ENCODE measurements at places on chromosomes 1 and 21.
A peak's percentile ranks its signal among the peaks of the same experiment; 100 is the strongest.

- DNase-seq: no peak
Measured at GRCh38 chr1:212774584-212774983, 17.0 kb downstream of the NSL1 start.

DNA sequence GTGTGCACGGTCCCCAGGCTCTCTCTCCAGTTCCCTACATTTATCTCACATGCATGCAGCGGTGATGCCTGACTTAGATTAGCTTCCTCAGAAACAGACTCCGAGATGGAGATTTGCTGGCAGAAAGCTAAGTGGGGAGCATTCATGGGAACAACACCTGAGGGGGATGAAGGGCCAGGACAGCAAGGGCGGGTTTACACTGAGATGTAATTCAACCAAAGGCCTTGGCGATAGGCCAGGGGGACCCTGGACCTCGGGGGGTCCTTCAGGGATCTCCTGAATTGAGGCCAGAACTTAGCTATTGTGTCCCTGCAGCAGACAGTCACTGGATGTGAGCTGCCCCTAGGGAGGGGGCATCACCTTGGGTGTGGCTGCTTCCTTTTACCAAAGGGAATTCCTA lies 246.1 kb upstream of the CSF3R start:
- DNase-seq: no peak

- DNase-seq: no peak
Measured at GRCh38 chr1:9413071-9413876, 120.6 kb downstream of the SPSB1 start.

DNA sequence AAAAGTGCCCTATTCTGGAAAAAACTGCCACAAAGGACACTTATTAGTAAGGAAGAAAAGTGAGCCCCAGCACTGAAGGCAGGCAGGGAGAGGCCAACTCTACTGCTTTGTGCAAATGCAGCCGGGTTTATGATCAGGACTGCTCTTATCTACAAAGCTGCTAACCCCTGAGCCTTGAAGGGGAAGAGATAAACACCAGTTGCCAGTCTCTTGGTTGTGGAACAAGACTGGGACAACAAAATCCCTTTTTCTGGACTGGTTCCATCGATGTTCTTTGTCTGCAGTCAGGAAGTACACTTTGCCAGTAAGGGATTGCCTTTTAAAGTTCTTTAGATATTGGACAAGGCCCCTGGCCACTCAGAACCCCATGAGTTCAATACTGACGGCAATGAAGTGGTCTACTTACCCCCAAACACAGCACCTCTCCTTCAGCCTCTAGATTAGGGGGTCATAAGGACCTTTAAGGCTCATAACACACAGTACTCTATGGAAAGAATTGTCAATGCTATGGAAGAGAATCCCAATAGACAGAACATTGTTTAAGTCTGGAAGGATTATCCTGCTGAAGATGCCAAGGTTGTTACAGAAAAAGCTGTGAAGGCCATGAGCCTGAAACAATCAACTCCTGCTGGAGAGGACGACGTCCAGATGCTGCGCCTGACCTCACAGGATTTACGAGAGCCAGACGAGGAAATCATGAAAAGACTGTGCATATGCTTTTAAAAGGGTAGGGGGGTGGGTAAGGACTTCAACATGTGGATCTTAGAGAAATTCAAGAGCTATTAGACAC lies 43.6 kb downstream of the GNB1 start:
- peak; percentile 24 for DNase-seq

GRCh38 chr1:156641761-156642264 lies at the start of gene BCAN:
Gene BCAN (plus strand): TSS chr1:156642117. CDS start chr1:156646055, 3,938 bp downstream.
- peak; percentile 78 for DNase-seq

GRCh38 chr1:204923201-204923600 lies 52.5 kb downstream of the NFASC start:
- no peak for DNase-seq

- DNase-seq: no peak
Measured at GRCh38 chr1:186418503-186418902, 42.4 kb downstream of the PDC start.

GRCh38 chr1:41656825-41657500 lies 172.5 kb upstream of the EDN2 start:
- no peak for DNase-seq

- peak; percentile 12 for DNase-seq
Measured at GRCh38 chr1:6554907-6555778, at the start of gene TAS1R1. Gene TAS1R1 (plus strand): TSS chr1:6555307. CDS start chr1:6555374, 67 bp downstream.

DNA sequence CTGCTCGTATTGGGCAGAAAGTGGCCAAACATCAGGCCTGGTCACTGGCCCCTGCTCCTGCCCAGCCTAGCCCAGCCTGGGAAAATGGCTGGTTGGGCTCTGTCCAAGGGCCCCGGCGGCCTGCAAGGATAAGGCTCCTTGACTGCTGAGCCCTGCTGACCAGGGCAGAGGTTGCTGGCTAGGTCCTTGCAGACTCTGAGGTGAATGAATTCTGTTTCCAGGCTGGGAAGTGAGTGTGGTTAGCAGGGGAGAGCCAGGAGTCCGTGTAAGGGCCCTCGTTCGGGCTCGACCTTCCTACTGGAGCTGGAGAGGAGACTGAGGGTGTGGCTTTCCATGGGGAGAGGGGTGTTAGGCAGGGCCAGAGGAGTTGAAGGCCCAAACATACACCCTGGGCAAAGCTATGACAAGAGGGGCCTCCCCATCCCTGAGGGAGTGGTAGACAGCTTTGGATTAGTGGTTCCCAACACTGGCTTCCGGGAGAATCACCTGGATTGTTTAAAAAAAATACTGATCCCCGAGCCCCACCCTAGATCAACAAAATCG lies 20.6 kb downstream of the CSF1 start:
- peak; percentile 69 for DNase-seq

DNA sequence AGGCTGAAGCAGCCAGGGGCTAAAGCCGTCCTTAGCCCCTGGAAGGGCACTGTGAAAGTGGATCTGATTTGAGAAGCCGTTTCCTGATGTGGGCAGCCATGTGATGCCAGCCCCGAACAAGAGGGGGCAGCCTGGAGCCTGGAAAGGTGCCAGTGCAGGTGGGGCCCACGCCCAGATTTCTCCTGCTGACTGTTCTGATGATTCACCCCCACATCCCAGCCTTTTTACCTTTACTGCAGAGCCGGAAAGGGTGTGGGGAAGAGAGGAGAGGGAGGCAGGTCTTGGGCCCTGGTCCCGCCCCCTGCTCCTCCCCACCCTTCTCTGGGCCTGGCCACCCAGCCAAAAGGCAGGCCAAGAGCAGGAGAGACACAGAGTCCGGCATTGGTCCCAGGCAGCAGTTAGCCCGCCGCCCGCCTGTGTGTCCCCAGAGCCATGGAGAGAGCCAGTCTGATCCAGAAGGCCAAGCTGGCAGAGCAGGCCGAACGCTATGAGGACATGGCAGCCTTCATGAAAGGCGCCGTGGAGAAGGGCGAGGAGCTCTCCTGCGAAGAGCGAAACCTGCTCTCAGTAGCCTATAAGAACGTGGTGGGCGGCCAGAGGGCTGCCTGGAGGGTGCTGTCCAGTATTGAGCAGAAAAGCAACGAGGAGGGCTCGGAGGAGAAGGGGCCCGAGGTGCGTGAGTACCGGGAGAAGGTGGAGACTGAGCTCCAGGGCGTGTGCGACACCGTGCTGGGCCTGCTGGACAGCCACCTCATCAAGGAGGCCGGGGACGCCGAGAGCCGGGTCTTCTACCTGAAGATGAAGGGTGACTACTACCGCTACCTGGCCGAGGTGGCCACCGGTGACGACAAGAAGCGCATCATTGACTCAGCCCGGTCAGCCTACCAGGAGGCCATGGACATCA lies at the start of gene SFN:
SFN (plus strand) TSS at position 369 of the 904 bp plus-strand sequence; CDS start at position 433, 64 bp downstream.
- DNase-seq: no peak

- no peak for DNase-seq
Measured at GRCh38 chr1:168792592-168793125, 63.7 kb upstream of the DPT start.
